ENCODE measurements at places on chromosomes 4 and X.

- peak; percentile 59 for DNase-seq
Measured at GRCh38 chr4:11505221-11505971, 76.7 kb upstream of the HS3ST1 start.

DNA sequence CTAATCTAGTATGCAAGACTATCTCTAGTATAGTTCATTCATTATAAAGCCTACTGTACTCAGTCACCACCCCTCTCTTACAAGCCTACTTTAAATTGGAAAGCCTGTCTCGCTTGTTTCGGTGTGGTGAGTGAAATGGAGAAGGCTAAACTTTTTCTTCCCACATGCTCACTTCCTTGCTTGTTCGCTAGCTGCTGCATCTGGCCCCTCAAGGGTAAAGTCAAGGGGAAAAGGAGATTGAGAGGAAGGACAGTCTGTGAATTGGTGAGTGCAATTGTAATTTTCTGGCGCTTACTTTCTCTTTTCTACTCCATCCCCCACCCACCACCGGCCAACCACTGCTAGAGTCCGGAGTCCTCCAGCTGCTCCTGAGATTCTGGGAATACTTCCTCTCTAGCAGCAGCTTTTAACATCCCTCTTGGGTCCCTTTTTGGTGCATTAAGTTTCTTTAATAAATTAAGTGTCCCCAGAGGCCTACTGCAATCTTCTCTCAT lies 12.1 kb upstream of the ARAP2 start:
- no peak for DNase-seq

GRCh38 chrX:13742397-13743176 lies 8.0 kb downstream of the OFD1 start:
- DNase-seq, result no peak

GRCh38 chr4:128162434-128162833 lies 101.3 kb downstream of the LARP1B start:
- no peak for DNase-seq

- no peak for DNase-seq
Measured at GRCh38 chr4:173014113-173014558, 154.5 kb upstream of the GALNT7 start.

- DNase-seq, result no peak
Measured at GRCh38 chr4:128355305-128355704, 67.7 kb upstream of the PGRMC2 start.

- no peak for DNase-seq
Measured at GRCh38 chr4:2647403-2648158, 108.6 kb downstream of the TNIP2 start.

DNA sequence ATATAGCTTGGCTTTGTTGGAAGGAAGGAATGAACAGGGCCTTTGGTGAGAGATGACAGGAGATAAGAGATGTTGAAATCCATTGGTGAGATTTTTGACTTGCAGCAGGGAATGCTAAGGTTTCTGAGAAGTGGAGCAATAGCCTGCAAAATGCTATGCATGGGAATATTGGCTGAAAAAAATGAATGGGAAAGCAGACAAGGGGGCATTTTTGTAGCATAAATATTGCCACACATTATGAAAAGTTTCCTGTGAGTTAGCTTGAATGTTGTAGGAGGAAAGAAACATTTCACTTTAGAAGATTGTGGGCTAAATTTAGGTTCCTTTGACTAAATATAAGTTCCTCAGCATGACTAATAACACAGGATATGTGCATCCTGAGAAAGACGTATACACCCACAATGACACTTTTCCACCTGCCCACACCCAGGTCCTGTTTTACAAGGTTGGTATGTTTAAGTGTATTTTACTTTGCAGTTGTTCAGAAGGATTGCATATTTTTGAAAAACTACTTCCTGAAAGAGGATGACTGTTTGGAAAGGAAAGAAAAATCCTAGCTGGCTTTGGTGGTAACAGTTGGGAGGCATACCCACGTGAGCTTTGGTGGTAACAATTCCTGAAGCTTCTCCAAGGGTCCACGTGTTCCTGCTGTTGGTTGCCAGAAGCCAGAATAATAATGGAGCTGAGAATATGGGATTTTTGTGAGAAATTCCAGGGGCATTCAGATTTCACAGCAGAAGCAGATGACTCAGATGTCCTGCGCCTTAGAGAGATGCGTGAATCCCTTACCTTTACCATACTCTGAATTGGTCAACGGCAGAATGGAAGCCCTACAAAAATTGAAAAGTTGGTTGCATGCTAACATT lies 28.5 kb downstream of the PHEX start:
- DNase-seq, result no peak

GRCh38 chr4:175770555-175770954 lies 41.5 kb downstream of the GPM6A start:
- DNase-seq, result no peak

DNA sequence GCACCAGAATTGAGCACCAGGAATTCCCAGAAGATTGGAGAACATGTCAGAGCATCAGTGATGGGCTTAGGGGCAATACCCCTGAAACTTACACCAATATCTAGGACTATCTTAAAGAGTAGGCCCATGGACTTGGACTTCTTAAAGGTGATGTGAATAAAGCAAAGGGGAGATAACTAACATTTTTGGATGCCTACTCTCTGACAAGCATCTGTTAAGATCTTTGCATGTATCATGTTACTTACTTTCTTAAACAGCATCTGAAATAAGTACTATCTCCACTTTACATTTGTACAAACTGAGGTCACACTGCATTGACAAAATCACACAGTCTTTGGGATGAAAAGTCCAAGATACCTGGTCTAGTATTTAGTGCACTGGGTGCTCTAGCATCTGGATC lies 258.6 kb upstream of the ARSJ start:
- no peak for DNase-seq

DNA sequence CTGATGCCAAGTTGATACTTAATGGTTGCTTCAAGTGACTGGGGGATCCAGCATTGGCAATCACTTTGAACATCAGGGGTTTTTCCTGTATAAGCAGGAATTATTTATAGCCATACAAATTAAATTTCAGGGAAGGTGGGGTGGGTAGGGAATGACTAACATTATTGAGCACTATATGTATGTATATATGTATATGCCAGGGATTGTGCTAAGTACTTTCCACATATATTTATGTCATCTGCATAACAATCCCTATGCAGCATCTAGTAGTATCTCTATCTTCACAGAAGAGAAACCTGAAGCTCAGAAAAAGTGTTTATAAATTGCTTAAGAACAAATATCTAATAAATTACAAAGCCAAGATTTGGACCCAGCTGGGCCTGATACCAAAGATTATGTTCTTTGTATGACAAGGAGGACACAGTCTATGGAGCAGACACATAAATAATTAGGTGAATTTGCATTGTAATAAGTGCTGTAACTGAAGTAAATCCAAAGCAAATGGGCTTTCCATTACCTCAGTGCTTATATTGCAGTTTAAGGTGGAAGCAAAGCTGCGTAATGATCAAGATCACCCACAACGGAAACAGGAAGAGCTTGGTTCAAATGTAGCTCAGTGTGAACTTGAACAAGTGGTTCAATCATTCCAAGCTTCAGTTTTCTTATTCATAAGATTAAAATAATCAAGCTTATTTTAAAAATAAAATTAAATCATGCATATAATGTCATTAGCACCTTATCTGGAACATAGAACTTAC lies 18.9 kb upstream of the RASGEF1B start:
- DNase-seq, result no peak

- no peak for DNase-seq
Measured at GRCh38 chr4:2356123-2357069, 62.0 kb downstream of the ZFYVE28 start.

GRCh38 chr4:36010397-36010929 lies 233.9 kb downstream of the ARAP2 start:
- DNase-seq, result no peak

DNA sequence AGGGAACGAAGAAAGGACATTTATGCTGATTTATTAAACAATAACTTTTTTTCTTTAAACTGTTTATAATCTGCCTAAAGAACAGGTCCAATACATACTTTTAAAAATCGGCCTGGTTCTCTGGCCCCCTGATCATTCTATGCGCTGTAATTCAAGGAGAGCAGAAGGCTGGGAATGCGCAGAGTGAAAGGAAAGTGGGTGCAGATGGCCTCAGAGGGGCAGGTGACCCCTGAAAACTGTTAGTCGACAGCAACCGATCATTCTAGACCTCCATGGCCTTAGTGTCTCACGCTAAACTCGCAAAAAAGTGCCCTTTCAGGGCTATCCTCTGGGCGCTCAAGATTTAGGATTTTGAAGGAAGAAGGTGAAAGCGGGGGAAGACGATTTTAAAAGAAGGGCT lies 2.2 kb downstream of the PDE5A start:
- DNase-seq, result no peak

- no peak for DNase-seq
Measured at GRCh38 chr4:36930562-36931111, 313.9 kb upstream of the NWD2 start.

DNA sequence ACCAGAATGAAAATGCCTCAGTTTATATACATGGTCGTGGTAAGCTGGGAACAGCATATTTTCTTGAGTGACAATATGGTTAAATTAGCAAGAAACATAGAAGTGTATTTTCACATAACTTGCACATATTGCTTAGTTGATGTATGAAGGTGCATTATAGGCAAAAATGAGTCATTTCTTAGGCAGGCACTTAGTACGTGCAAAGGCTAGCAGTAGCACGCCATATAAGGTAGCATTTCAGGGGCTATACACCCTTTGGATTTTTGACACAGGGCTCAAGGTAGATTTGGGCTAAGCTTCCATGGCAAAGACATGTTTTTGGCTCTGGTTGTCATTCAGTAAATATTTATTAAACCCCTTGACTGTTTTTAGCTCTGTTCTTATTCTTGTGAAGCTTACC lies 33.1 kb downstream of the PCDH7 start:
- DNase-seq, result no peak

- DNase-seq, result no peak
Measured at GRCh38 chr4:140254651-140255299, 100.8 kb upstream of the MAML3 start.

- no peak for DNase-seq
Measured at GRCh38 chr4:132592340-132592739, 556.8 kb upstream of the PCDH10 start.

GRCh38 chrX:87621697-87622096 lies 104.1 kb downstream of the KLHL4 start:
- no peak for DNase-seq

DNA sequence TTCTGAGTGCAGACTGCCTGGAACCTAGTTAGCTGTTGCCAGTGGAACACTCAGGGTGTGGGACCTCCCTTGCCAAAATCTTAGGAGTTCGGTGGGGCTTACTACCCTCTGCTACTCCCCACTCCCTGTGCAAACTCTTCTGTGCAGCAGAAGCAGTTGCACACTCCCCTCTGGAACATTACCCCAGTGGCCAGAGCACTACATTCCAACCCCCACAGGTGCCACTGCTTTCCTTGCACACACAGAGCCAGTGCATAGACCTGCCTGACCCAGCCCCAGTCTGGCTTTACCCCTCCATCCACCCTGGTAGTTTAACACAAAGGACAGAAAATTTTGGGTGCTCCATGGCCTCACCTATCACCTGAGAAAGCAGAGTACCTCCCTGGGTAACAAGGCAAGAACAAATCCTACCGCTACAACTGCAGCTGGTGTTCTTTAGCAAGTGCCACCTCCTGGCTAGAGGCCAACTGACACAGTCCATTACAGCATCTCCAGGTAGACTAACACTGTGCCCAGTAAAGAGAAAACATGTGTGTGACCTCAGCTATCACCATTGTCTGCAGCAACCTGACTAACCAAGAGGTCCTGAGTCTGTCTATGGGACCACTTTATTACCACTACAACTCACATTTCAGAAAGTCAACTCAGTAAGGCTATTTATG lies 11.5 kb upstream of the RASSF6 start:
- DNase-seq, result no peak

DNA sequence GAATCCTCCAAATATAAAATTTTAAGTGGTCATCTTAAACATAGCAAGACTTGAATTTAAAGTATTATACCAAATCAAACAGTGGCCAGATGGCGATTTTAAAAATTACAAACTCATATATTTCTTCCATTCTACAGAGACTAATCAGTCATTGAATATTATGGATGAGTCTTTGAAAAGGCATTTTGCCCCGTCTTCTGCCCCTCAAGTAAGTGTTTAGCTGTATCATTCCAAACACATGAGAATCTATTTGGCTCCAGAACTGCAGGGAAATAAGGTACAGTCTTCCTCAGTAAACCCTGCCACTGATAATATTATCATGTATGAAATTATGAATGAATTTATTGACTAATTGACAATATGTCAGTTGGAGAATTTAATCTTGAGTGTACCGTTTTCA lies 191.0 kb downstream of the SLC7A11 start:
- no peak for DNase-seq

GRCh38 chr4:129278868-129279267 lies 182.9 kb downstream of the C4orf33 start:
- DNase-seq, result no peak

DNA sequence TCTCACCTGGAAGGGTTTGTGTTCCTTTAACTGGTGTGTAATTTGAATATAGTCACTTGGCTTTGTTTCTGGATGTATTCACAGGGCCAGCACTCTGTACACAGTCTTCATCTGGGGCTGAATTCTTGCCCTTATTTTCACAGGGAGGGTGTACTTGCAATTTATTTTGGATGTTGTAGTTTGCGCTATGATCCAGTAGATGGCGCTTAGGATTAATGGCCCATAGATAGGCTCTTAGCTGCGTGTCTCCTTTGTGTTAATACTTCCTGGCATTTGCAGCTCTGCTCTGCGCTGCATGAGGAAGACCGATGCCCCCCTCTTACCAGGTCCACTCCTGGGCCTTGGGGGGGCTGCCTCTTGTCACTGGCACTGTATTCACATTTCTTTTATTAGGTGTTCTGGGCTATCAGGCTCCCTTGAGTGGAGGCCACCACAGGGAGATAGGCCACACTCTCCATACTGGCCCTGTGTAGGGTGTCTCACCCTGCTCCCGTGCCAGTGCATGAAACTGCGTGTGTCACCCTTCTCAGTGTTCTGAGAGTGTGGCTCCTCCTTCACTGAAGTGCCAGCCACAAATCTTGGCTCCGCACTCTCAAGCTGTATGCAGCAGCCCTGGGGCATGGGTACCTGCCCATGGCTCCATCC lies 562.2 kb downstream of the ZIC3 start:
- DNase-seq, result peak; percentile 18

DNA sequence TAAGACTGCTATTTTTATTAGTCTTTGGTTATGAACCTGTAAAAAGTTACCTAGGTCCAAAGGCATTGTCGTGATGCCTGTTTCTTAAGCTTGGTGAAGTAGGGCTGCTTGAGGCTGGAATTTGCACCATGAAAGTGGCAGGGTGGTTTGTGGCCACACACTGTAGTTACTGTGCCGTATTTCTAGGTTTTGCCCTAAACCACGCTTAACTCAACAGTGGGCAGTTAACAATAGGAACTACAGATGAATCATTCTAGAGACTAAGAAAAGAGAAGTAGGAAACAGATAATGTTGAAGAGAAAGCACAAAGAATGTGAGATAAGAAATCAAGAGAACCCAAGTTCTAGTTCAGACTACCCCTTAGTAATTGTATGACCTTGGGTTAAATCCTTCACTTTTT lies 11.5 kb downstream of the ETNPPL start:
- DNase-seq, result no peak
